Smooth muscle cell of the umbilical artery (primary cell): ENCODE measurements at places on chromosomes 3 and 15. TPM values are rescaled to one million over a fixed set of nuclear protein-coding genes. Genes with fewer than 3 reads are reported as not detected.

UBE2E2 gene
- 35.6 and 39.9 TPM in 2 replicates for total RNA-seq

AP4E1 gene
- total RNA-seq: 15.4 and 17.9 TPM in 2 replicates

HTR3E gene
- not detected in 2 replicates for total RNA-seq

FETUB gene
- not detected in 2 replicates for total RNA-seq

TF gene
- under 0.01 and 0.14 TPM in 2 replicates for total RNA-seq
